Activated naive CD4-positive, alpha-beta T cell treated with anti-CD3 and anti-CD28 coated beads, Interleukin-2, amount 50 U/mL, for 72 hours (primary cell): ENCODE measurements at places on chromosomes 3 and 15. TPM values are rescaled to one million over a fixed set of nuclear protein-coding genes. Genes with fewer than 3 reads are reported as not detected.

GRM7 gene
- not detected for total RNA-seq

POMGNT2 gene
- 6.4 TPM for total RNA-seq

EPB42 gene
- not detected for total RNA-seq

PTX3 gene
- total RNA-seq: not detected

ANKRD34C gene
- not detected for total RNA-seq

CCDC51 gene
- 21.7 TPM for total RNA-seq

STARD5 gene
- total RNA-seq: 8.8 TPM

FRMD5 gene
- 0.93 TPM for total RNA-seq

CSPG4 gene
- not detected for total RNA-seq

ANKUB1 gene
- not detected for total RNA-seq

AHSG gene
- 0.25 TPM for total RNA-seq

SV2B gene
- total RNA-seq: 0.12 TPM

NRG4 gene
- not detected for total RNA-seq

SPATA12 gene
- total RNA-seq: not detected

VGLL3 gene
- 0.14 TPM for total RNA-seq

UCN2 gene
- total RNA-seq: 0.21 TPM

TRIM42 gene
- total RNA-seq: not detected

SOX14 gene
- total RNA-seq: not detected

TLNRD1 gene
- 9.4 TPM for total RNA-seq

CFAP92 gene
- 0.45 TPM for total RNA-seq

CD200R1 gene
- total RNA-seq: 3.5 TPM

NAALADL2 gene
- not detected for total RNA-seq

NRROS gene
- 17.2 TPM for total RNA-seq

APOD gene
- total RNA-seq: 0.54 TPM

RFX7 gene
- 27.0 TPM for total RNA-seq

CCDC39 gene
- total RNA-seq: not detected

CLDN18 gene
- not detected for total RNA-seq

CERS3 gene
- total RNA-seq: 0.23 TPM

PLCL2 gene
- total RNA-seq: 20.5 TPM

GCHFR gene
- total RNA-seq: 72.6 TPM
